ENCODE measurements at places on chromosomes 4 and X. TPM values are rescaled to one million over a fixed set of nuclear protein-coding genes. Genes with fewer than 3 reads are reported as not detected.

The SPINK2 gene
- total RNA-seq, result 0.28 TPM

The TCEAL5 gene
- total RNA-seq, result not detected

The MAPK10 gene
- 7.9 TPM for total RNA-seq

The SPARCL1 gene
- total RNA-seq, result not detected

The GPR119 gene
- not detected for total RNA-seq

The PNMA3 gene
- total RNA-seq, result not detected

The SPANXA2 gene
- not detected for total RNA-seq

The TGIF2LX gene
- total RNA-seq, result not detected

The PDE5A gene
- total RNA-seq, result 6.5 TPM
